CMK (cell line): ENCODE measurements at places on chromosomes 2 and 18.

- no peak for DNase-seq
Measured at GRCh38 chr2:31207790-31208189, 9.5 kb downstream of the CAPN14 start.

DNA sequence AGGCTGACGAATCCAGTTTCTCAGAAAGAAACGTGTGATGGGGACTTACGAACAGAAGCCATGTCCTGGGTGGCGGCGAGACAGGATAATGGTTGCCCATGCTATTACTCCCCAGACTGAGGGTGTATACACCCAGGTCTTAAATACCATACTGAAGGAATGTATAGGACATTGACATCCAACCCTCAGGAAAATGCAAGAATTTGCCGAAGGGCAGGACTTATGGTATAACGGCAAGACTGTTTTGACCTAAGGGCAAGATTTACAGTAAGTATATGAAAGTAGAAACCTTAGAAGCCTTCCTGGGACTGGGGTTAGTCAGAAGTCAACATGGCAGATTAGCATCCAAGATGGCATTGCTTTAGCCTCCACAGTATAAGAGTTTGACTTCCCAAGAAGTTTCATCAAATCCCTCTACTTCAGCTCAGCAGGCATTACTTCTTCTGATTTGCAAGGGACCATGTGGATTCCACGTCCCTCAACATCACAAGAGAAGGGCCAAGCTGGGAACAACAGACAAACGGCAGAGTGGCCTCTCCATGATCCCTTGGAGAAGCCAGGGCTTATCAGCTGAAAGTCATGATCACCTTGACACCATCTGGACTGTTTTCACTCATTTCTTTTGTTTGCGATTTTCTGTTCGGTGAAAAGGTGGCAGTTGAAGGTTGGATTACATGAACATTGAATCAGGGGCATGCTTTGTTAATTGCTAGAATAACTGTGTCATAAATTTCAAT is 21.1 kb downstream of the ST3GAL5 start:
- no peak for DNase-seq

- DNase-seq, result no peak
Measured at GRCh38 chr2:63124218-63124617, 73.6 kb downstream of the OTX1 start.

DNA sequence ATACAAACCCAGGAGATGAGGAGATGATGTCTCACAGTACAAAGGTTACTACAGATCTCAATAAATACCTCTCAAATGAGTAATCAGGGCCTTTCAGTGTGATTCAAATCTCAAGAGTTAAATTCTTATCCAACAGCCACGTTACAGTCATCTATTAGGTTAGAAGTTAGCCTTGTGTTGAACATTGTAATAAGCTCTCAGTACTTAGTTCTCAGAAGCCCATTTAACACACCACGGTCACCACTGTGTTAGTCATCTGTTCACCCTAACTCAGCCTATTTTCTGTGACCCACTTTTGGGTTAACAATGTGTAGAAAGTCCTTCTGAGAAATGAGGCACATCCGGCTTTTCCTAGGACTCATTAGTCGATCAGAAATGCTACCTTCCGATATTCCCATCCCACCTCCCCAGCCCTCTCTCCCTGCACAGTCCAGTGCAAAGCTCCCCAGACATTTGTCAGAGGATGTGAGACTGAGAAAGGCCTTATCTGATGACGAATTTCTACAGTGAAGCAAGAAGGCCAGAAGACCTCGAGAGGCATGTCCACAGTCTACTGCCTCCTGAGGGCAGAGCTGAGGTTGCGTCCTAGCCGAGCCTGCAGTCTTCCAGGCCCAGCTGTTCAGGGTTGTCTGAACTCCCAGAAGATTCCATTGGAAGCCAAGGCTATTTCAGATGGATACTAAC is 92.6 kb downstream of the ACTR2 start:
- DNase-seq, result no peak

- DNase-seq, result no peak
Measured at GRCh38 chr2:23568626-23569190, 183.7 kb downstream of the KLHL29 start.

DNA sequence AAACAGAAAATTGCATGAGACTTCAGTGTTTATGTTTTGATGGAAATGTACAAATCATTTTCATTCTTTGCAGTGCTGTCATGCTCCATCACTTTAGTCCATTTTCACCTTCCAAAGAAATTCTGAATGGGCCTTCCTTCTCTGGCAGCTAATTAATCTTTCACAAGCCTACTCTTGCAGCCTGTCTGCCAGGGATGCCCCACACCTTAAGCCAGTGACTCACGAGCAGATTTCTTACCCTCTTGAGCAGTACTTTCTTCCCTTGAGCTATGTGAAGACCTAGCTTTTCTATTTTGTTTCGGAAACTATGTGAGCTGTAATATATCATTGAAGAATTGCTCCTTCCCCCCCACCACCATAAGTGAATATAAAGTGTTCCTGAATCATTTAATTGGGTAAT is 404.3 kb upstream of the VWC2L start:
- no peak for DNase-seq

GRCh38 chr2:88738271-88738670 is 46.8 kb downstream of the RPIA start:
- DNase-seq, result no peak

DNA sequence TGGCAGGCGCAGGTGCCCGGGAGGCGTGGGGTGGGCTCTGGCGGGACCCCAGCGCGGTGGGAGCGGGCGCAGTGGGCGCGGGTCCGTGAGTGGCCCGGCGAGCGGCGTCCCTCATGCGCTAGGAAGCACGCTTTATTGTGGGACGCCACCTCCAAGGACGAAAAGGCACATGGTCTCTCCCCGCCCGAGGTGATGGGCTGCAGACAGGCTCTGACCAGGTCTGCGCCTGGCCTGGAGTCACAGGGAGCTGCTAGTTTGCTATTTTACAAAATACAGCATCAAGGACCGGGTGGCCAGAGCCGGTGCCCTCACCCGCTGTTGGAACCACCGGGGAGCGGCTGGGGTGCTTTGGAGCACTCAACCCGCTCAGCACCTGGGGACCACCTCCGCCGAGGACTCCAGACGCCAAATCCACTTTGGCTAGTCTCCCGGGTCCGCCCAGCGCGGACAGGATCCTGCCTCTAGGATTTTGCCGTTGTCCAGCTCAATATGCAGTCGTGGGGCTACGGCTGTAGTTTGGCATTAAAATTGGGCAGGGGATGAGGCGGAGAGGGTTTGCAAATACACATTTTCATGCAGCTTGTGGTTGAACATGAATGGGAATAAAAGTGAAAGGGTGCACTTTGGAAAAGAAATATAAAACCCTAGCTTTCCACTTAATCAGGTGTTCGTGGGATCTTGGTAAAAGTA is 65.4 kb downstream of the LRRFIP1 start:
- no peak for DNase-seq

DNA sequence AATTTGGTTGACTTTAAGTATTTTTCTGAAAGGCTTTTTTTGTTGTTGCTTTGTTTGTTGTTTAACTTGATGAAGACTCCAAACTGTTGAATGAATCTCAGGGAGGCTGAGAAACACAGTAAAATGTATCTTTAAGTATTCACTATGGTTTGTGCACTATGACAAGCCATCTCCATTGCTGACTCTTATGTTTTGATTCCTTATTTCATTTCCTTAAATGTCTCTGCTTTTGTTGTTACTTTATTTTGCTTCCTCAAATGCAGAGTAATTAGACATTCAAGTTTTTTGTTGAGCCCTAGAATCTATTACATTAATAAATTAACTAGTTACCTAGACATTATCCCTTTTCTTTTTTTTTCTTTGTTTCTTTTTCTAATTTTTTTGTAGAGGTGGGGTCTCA is 46.3 kb upstream of the SLC39A10 start:
- DNase-seq, result no peak

GRCh38 chr2:240325016-240326007 is 110.2 kb upstream of the GPC1 start:
- DNase-seq, result no peak

DNA sequence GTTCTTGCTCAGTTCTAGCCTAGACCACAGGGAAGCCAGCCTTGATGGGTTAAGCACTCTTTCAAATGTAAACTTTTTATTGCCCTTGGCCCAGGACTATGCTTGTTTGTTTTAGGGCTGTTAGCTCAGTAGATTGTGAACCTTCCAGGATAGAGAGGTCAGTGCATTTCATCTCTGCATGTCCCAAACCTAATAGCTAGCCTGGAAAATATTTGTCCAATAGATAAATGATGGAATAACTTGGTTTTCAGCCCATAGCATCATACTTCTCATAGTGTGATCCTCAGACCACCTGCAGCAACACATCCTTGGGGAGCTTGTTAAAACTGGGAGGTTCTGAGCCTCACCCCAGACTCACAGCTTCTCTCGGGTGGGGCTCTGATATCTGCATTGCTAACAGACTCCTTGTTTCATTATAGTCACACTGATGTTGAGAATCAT is 59.8 kb downstream of the TRIB2 start:
- no peak for DNase-seq

DNA sequence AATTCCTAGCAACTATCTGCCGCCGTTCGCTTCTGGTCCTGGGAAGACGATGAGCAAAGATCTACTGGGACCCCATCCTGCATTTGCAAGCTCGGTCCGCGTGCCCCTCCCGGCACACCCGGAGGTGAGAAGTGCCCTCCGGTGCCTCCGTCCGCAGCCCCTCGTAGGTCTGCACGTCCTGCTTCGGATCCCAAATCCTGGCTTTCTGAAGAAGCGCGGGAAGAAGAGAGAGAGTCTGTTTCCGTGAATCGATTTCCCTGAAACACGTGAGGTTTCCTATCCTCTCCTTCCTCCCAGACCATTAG is 5.0 kb upstream of the OSR1 start:
- DNase-seq, result no peak

GRCh38 chr2:70937866-70938585 is 2.3 kb downstream of the ATP6V1B1 start:
- DNase-seq, result no peak

- DNase-seq, result no peak
Measured at GRCh38 chr18:26631135-26631534, 82.8 kb upstream of the KCTD1 start.

- DNase-seq, result peak; percentile 8
Measured at GRCh38 chr2:10977621-10978020, 65.9 kb downstream of the KCNF1 start.
